GM23248 (cell line): ENCODE measurements at places on chromosomes 6 and 20. TPM values are rescaled to one million over a fixed set of nuclear protein-coding genes. Genes with fewer than 3 reads are reported as not detected.

GRCh38 chr20:60509407-60509806 is 551.2 kb downstream of the CDH26 start:
- H3K27me3 ChIP-seq = no peaks in the 10 kb centered on the region
- no peaks in the 10 kb centered on the region for H3K36me3 ChIP-seq
- no peak overlapping the region for H3K27ac ChIP-seq
- peaks cover 26% of the 10 kb centered on the region for H3K4me1 ChIP-seq

GRCh38 chr6:89707766-89708165 is 69.2 kb upstream of the LYRM2 start:
- H3K27ac ChIP-seq = no peak overlapping the region
- peaks cover 43% of the 10 kb centered on the region for H3K36me3 ChIP-seq
- H3K4me3 ChIP-seq = no peak overlapping the region
- no peaks in the 10 kb centered on the region for H3K4me1 ChIP-seq
- no peak for DNase-seq
- H3K27me3 ChIP-seq = no peaks in the 10 kb centered on the region

Gene BMP7
- total RNA-seq = not detected in 2 replicates

DNA sequence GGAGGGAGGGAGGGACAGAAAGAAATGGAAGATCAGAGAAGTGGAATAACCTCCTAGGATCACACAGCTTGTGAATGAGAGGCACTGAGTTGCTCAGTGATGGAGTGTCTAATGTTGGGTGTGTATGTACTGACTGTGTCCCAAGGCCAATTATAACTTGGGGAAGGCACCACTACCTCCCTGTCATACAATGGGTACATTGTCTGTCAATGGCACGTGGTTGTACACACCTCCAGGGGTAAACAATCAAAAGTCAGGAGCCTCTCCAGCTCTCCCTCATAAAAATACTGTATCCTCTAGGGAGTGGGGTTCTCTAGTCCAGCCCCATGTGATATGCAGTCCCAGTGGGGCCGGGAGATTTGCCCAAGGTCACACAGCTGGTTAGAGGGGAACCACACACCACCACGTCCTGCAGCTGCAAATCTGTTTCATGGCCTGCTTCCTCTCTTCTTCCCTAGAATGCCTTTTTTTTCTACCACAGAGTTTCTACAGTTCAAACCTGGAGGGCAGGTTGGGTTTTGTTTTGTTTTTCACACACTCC is 112.5 kb downstream of the SNX5 start:
- no peaks in the 10 kb centered on the region for H3K4me1 ChIP-seq
- H3K27ac ChIP-seq = no peak overlapping the region
- no peaks in the 10 kb centered on the region for H3K36me3 ChIP-seq
- no peaks in the 10 kb centered on the region for H3K27me3 ChIP-seq
- DNase-seq = no peak

- no peak for DNase-seq
- no peaks in the 10 kb centered on the region for H3K36me3 ChIP-seq
- peaks cover 4% of the 10 kb centered on the region for H3K4me1 ChIP-seq
- H3K4me3 ChIP-seq = no peak overlapping the region
- no peak overlapping the region for H3K27ac ChIP-seq
Observed at GRCh38 chr6:3318821-3319540, 60.2 kb downstream of the PSMG4 start.

DNA sequence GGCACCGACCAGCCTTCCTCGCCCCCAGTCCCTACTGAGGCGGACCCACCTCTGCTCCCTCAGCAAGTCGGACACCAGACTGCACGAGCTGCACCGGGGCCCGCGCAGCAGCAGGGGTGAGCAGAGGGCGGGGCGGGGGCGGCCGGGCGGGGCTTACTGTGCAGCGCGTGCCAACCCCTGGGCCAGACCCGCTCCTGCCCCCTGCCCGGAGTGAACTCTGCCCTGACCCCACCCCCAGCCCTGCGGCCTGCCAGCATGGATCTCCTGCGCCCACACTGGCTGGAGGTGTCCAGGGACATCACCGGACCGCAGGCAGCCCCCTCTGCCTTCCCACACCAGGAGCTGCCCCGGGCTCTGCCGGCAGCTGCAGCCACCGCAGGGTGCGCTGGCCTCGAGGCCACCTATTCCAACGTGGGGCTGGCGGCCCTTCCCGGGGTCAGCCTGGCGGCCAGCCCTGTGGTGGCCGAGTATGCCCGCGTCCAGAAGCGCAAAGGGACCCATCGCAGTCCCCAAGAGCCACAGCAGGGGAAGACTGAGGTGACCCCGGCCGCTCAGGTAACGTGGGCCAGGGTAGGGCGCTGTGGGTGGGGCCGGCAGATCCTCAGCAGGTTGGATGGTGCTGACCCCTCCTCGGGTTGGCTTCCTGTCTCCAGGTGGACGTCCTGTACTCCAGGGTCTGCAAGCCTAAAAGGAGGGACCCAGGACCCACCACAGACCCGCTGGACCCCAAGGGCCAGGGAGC is 1.5 kb upstream of the SLC2A4RG start:
- H3K36me3 ChIP-seq = no peaks in the 10 kb centered on the region
- H3K4me3 ChIP-seq = no peak overlapping the region
- H3K27ac ChIP-seq = no peak overlapping the region
- H3K27me3 ChIP-seq = no peaks in the 10 kb centered on the region
- DNase-seq = no peak
- peaks cover 7% of the 10 kb centered on the region; the same call in 1 of the 2 replicates for H3K4me1 ChIP-seq

Gene DEFB129
- not detected in 2 replicates for total RNA-seq
